EL (cell line): ENCODE measurements at places on chromosomes 11 and 22.
A peak's percentile ranks its signal among the peaks of the same experiment; 100 is the strongest.

GRCh38 chr11:58916637-58917036, 22.7 kb upstream of the GLYATL1 start:
- DNase-seq, result no peak

DNA sequence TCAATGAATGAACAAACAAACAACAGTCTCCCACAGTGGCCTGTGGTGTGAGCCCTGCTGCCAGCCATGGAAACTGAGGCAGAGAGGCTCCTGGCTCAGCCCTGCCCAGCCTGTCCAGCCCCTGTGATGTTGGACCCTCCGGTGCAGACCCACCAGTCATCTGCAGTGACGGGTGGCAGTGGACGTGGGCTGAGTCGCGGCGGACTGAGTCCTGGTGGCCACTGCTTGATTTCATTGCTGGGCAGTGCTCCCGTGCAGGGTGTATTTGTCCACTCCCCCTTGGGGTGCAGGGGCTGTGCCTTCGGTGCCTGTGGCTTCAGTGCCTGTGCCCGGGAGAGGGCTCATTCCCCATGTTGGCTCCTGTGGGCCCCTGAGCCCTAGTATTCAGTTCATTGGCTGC, 31.9 kb upstream of the MUC5AC start:
- no peak for DNase-seq

DNA sequence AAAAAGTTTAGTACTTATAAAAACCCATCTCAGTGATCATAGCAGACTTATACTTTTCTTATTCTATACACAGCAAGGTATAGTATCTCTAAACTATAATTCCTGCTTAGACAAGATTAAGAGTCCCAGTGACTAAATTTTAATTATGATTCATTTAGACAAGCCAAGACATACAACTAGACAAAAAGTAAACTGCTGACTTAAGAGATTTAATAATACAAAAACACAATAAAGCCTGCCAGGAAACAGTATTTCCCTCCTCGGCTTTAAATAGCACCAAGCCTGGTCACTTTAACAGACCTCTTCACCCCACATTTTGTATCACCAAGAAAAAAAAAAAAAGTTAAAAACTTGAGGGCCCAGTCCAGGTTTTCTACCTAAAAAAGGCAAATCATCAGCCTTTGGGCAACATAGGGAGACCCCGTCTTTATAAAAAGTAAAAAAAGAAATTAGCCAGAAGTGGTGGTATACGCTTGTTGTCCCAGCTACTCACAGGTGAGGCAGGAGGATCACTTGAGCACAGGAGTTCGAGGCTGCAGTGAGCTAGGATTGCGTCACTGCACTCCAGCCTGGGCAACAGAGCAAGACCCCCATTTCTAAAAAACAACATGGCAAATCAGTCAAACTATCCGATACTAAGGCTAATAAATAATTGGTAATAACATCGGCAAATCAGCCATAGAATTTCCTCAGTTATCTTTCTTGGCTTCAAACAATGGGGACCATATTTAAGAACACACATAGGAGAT, 53.8 kb downstream of the SIK3 start:
- DNase-seq, result no peak

- peak; percentile 29 for DNase-seq
These were observed 1.6 kb downstream of the DEAF1 start for GRCh38 chr11:693415-693831.

GRCh38 chr22:19121631-19122142, 525 bp downstream of the DGCR2 start:
- peak; percentile 44 for DNase-seq

- peak; percentile 73 for DNase-seq
These were observed 56.9 kb downstream of the PACS1 start for GRCh38 chr11:66126808-66127555.

DNA sequence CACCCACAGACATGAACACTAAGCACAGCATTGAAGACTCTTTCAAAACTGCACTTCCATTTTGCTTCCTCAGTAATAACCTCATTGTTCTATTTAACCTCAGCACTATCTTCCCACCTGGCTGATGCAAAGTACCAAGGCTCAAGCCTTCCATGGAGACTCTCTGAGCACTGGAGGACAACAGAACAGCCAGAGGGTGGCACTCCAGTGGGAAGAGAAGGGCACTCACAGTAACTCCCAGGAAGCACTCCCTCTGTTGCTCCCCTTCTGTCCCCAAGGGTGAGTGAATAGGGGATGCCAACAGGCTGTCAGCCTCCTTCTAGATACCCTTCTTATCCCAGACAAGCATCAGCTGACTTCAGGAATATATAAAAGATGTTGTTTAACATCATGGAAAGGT, 3.5 kb downstream of the ME3 start:
- DNase-seq, result no peak

DNA sequence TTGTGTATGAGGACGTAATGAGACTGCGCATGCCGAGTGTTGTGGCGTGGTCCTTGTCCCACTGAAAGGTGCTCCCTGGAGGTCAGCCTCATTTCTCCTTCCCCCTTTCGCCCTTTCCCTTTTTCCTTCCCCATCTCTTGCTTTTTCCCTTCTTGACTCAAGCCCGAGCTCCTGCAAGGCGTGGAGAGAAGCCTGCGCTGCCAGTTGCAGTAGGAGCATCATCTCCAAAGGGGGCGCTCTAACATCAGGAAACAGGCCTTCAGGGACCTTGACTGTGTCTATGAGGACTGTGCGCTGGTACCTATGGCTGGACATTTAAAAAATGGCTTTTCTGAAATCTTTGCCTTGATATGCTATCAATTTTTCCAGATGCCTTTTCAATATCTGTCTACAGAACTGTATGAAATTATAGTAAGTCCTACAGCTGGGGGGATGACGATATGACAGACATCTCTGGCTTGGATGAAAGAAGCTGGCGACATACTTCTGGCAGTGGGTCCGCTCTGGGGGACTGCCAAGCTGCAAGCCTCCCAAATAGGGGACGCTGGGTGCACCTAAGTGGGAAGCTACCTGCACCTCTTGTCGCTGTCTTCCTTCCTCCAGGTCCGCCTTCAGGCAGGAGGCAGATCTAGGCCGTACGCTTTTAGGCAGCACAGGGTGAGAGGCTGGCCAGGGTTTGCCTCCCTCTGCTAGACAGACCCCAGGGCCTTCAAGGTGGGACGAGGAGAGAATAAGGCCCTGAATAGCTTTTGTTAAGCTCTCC, 96.5 kb downstream of the NXPE2 start:
- peak; percentile 21 for DNase-seq

- DNase-seq, result no peak
These were observed 63.6 kb upstream of the EMID1 start for GRCh38 chr22:29142116-29142515.

DNA sequence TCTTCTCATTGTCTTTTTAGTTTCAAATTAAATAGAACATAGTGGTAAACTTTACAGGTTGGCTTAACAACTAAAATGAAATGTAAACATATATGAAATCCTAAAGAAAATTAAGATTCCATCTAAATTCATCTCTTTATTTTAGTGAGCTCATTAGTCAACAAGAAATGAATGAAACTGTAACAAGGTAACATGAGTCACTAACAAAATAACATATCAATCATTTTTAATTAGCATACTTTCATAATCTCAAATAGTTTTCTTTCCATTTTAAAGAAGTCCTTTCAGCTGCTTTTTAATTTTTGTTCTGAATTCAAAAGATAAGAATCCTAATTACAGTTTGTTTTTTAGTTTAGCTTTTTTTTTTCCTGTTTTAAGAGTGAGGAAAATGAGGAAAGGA, 688.6 kb upstream of the TENM4 start:
- no peak for DNase-seq

DNA sequence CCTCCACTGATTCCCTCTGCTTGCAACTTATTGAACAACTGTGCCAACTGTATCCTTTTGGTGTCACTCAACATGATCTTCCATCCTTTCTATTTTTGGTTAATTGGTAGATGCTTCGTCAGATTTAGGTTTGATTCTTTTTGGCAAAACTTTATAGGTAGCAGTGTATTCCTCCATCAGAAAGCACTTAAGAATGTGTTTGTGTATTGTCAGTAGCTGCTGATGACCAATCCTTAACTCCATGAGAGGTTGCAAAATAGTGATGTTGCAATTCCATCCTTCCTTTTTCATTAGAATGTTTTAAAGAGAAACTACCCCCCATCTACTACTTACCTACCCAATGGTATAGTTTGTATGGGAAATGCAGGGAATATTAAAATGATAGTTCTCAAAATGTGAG, 22.1 kb downstream of the FAM76B start:
- DNase-seq, result peak; percentile 48

GRCh38 chr11:130068986-130069658, 572 bp upstream of the APLP2 start:
- peak; percentile 91 for DNase-seq

- peak; percentile 6 for DNase-seq
These were observed 2.4 kb downstream of the NCR3LG1 start for GRCh38 chr11:17353821-17354600.
